Substantia nigra (tissue), 51 donors: ENCODE measurements at places on chromosomes 12 and 14.
A peak's percentile ranks its signal among the peaks of the same experiment; 100 is the strongest.

DNA sequence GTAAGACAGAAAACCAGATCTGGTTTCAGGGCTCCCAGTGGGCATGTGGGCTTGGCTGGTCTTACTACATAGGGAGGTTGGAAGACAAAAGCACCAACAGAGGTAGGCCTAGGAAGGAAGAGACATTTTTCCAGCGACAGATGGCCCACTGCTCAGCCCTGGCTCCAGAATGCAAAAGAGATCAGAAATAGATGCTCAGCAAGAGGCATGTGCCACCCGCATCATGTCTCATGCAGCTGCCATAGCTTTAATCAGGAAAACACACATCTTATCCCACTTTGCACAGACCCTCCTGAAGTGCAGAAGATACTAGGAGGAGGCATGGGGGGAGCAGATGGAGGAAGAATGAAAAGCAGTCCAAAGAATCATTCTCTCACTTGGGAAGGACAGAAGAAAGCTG, 25.3 kb downstream of the VASH1 start:
- no peak for DNase-seq

GRCh38 chr12:184811-185575, 29.0 kb downstream of the SLC6A12 start:
- DNase-seq, result no peak

DNA sequence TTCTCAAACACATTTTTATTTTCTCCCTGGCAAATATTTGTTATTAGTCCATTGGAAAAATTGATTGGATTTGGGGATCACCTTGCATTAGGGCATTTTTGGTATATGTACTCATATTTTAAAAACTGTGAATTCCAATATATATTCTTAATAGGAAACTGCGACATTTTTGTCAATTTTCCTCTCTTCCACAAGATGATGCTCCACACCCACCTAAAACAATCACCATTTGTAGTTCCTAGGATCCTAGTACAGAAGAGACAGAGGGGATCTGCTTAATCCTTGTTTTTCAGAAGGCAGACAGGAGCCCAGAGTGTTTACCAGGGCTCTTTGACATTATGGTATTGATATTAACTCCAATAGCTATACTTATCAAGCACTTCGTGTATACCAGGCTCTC, 22.8 kb upstream of the OASL start:
- no peak for DNase-seq

DNA sequence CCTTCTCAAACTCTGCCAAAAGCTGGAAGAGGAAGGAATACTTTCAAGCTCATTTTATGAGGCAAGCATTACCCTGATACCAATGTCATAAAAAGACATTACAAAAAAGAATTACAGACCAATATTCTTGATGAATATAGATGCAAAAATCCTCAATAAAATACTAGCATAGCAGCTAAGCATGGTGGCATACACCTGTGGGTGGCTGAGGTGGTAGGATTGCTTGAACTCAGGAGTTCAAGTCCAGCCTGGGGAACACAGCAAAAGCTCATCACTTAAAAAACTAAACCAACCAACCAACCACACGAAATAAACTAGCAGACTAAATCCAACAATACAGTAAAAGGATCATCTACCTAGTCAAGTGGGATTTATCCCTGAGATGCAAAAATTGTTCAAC, 29.6 kb downstream of the A2M start:
- no peak for DNase-seq

DNA sequence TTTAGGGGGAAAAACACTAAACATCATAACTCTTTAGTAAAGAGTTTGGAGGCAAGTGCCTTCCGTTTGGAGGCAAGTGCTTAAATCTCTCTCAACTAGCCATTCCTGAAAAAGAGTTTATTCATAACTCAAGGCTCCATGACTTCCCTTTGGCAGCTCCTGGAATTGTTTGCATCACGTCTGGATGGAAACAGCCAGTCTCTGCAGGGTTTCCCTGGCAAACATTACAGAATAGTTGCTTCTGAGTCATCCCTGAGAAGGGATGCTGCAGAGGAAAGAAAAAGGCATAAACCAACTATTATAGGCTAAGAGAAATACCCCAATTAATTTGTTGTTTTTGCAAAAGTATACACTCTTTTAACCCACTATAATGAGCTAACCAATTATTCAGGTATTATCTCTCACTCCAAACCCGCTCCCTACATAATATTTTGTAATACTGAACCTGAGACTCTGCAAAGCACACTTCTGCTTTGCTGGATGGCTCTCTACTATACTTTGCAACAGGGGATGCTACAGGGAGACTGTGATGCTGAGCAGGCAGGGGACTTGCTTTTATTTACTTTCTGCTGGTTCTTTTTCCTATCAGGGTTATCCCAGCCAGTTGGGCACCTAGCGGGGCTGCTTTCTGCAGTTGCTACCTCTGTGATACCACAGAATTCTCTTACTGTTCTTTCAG, 497.7 kb downstream of the FUT8 start:
- DNase-seq, result no peak

DNA sequence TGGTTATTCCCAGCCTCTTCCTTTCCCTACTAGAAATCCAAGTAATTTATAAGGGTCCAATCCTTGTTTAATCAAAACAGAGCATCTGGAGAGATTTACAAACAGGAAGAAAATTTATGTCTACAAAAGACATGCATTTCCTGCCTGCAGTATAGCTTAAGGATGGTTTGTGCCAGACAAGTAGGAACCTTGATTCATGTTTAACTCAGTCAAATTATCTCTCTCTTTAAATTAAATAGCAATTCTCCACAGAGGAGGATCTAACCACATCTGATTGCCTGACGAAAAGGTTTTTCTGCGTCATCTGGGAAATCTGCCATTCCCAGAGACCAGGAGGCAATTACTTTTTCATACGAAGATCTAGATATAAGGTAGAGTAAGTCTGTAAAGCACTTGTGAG, 105.2 kb downstream of the ZFC3H1 start:
- DNase-seq, result no peak

DNA sequence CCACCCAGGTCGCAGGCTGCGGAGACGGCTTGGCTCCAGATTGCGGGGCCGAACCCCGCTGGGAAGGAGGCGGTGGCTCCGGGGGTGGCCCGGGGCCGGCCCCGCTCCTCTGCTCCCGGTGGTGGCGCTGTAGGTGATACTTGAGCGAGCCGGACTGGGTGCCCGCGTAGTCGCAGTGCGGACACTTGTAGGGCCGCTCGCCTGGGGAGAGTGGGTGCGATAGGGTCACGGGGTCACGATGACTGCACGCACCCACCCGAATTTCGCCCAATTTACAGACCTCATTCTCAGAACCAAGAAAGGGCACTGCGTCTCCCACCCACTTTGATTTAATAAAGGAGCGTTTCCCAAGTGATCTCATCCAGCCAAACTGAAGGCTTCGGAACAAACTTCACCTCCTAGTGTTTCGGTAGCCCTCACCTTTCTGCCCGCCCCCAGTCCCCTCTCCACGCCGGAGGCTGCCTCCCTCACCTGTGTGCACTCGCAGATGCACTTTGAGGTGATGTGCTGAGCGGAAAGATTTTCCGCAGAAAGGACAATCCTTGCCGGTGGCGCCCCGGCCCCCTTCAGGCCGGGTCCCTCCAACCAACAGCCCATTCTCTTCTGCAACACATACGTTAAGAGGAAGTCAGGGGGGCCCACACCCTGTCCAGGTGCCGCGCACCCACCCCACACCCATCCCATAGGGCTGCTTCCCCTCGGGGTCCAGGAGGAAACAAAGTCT, 7.4 kb downstream of the ZNF219 start:
- no peak for DNase-seq

DNA sequence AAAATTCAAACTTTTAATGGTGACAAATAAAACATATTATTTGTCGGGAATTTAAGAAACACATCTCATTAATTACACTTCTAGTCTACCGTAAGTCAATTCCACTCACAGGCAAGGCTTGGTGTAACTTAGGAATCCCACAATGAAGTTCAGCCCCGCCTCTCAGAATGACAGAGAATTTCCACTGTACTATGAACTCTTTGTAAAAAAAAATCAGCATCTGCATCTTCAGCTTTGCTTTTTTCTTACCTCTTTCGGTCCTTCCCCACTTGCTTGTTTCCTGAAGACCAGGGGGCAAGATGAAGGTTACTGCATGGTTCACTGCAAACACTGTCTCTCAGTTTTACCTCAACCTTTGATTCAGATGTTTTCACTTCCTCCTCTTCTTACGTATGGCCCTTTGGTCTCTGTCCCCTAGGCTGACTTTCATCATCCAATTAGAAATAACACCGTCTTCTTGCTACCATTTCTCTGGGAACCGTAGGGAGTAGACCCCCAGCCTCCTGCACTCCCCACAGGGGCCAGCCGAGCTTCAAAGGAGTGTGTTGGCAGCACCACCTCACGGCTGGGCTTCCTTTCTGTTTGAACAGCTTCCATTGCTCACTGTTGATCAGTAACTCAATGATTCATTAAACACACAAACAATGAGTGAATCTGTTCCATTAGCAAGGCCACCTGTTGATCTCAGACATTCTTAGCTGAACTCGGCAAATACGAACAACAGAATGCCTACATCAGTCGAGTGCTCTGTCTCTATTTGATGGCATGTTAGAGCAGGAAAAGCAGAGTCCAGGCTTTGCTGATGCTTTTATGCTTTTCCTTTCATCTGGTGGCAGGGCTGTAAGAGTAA, 343.0 kb downstream of the BMP4 start:
- DNase-seq, result no peak

GRCh38 chr14:68210729-68211299, 391.2 kb downstream of the RAD51B start:
- no peak for DNase-seq

GRCh38 chr14:105911006-105911847, 384.8 kb downstream of the TMEM121 start:
- DNase-seq, result no peak

GRCh38 chr14:92687681-92688433, 60.6 kb downstream of the LGMN start:
- DNase-seq, result no peak

DNA sequence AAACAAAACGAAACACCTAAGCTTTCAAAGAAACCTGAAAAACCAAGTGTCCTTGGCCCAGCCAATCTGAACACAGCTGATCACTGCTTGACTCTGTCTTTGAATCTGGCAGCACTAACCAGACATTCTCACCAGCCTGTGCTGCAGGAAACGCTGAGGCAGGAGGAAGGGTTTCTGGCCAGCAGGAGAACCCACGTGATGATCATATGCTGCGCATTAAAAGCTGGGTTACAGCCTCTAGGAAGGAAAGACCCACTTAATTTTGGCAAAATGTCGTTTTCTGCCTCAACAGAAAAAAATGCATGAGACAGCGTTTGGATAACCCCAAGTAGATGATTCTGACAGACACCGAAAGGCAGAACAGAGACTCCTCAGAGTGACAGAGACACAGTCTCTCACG, 9.8 kb downstream of the APPL2 start:
- peak; percentile 72 for DNase-seq

DNA sequence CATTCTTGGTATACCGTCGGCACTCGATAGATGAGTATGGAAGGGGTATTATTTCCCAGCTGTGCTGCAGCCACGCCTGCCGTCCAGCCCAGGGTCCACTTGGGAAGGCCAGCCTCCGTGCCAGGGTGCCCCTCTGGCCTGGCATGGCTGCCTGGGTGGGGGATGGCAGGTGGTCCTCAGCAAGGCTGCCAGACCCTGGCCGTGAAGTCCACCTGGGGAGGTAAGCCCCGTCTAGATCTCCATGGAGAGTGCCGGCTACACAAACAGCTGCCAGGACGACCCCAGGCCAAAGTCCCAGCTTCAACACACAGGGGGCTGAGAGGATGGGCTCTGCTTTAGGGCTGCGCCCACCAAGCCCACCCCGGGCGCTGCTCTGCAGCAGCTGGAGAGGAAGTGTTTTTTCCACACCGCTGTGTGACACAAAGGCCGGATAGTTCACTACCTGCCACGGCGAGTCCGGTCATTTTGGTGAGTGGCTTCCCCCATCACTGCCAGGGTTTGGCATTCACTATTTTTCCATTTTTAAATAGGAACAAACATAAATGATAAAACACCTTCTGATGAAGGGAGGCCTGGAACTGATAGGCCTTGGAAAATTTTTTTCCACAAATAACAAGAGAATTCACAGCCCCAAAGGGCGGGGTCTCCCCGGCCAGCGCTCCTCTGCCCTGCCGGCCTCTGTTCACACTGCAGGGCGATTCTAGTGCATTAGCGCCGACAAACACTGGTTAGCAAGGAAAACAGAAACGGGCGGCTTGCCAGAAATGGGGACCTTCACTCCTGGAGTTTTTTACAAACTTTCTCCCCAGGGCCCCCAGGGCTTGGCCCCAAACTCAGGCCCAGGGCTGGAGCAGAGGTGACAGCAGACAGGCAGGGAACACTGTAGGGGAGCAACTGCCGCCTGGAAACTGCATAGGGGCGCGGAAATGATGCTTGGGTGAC, 161.5 kb downstream of the CALM1 start:
- no peak for DNase-seq

DNA sequence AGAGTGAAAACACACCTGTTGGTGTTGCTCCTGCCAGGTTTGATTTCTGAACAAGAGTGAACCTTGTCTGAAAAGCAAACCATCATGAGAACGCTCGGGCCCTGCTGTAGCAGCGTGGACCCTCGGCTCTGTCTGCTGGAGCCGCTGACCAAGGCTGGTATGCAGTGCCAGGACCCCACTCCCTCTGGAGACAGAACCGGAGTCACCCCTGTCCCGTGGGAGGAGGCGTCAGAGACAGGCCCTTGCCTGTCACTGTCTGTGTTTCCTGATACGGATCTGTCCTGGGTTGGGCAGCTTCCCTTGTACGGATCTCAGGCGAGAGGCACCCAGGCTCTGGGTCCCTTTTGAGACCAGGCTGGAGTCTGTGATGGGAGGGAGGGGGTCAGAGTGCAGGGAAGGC, 111.6 kb downstream of the ADGRD1 start:
- DNase-seq, result no peak

DNA sequence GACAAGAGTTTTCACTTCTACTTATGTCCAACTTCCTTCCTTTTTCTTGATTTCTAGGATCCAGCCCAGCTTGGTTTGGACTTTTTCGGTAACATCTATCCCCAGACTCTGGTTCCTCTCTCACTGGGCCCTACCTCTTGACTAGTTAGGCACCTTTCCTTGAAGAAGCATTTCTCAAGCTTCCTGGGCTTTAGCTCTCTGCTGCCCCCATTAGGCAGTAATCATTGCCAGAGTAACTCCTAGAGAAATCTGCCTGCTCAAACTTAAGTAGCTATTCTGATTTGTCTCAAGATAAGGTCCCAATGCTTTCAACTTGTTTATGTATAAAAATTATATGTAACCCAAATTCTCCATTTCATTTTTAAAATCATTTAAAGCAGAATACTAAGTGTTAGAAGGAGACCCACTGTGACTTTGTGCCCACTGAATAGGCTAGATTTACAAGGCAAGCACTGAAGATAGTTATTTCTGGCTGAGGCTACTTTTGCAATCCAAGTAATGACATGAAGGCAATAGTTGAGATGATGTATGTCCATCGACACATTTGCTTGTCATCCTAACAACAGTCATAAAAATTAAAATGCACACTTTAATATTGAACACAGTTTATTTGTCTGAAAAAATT, 275.0 kb upstream of the G2E3 start:
- no peak for DNase-seq
